ENCODE measurements at places on chromosomes 1 and 21. TPM values are rescaled to one million over a fixed set of nuclear protein-coding genes. Genes with fewer than 3 reads are reported as not detected.

DNA sequence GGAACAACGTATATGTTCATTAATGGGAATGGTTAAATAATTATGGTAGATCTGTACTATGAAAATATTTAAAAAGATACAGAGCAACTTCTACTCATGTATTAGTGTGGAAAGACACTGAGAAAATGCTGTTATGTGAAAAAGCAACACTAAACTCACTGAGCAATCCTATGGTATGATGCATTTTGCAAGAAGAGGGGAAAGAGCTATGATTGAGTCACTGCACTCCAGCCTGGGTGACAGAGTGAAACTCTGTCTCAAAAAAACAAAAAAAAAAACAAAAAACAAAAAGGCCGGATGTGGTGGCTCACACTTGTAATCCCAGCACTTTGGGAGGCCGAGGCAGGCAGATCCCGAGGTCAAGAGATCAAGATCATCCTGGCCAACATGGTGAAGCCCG lies 44.4 kb downstream of the ATP5PO start:
- DNase-seq, result no peak

DPT gene
- not detected for polyA plus RNA-seq

GRCh38 chr1:50603274-50604271 lies 180.3 kb upstream of the DMRTA2 start:
- peak; percentile 92 for DNase-seq

DNA sequence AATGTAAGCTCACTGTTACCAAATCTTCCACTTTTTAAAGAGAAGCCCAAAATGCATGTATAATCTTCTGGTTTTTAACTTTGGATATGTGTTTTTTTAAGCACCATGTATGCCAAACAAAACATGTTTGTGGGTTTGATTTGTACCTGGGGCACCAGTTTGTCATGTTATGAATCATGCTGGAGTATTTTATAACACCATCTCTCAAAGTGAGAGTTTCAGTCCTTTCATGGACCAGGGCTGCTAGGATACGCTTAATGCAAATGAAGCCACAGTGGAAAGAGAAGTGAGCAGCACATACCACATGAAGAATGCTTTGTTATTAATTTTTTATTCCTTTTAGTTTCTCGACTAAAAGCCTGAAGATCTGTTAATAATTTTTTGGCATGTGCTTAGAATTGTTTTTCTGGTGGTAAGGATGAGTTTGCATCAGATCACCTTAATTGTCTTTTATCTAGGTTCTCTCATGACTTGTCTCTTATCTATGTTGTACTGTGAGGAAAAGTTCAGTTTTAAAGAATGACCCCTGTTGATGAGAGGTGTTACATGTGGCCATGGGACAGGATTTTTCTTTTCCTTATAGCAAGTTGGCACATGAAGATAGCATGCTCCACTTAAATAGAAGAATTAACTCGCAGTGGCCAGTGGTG lies 2.0 kb upstream of the RABGAP1L start:
- no peak for DNase-seq

- no peak for DNase-seq
Measured at GRCh38 chr1:64220241-64220640, 16.8 kb downstream of the UBE2U start.

C1QA gene
- not detected for polyA plus RNA-seq

GRCh38 chr1:158799689-158800088 lies 18.7 kb upstream of the OR6N2 start:
- no peak for DNase-seq

AMY1C gene
- not detected for polyA plus RNA-seq

- DNase-seq, result no peak
Measured at GRCh38 chr1:159554696-159555095, 18.9 kb upstream of the OR10J5 start.

TIE1 gene
- polyA plus RNA-seq, result 629 TPM

DNA sequence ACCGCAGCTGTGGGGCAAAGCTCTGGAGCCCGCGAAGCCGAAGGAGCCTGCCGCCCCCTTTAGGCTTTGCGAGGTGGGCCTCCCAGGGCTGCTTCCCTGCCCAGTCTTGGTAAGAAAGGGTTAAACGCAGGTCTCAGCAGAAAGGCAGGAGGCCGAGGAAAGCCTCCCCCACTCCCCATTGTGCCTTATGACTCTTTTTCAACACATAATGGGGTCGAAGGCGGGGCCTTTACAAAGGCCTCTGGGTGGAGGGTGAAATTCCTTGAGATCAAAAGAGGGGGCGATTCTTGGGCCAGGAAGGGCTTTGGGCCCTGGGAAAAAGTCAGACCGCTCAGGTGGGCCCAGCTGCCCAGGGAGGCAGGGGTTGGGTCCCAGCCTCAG lies 880 bp downstream of the ALPL start:
- DNase-seq, result no peak

DNA sequence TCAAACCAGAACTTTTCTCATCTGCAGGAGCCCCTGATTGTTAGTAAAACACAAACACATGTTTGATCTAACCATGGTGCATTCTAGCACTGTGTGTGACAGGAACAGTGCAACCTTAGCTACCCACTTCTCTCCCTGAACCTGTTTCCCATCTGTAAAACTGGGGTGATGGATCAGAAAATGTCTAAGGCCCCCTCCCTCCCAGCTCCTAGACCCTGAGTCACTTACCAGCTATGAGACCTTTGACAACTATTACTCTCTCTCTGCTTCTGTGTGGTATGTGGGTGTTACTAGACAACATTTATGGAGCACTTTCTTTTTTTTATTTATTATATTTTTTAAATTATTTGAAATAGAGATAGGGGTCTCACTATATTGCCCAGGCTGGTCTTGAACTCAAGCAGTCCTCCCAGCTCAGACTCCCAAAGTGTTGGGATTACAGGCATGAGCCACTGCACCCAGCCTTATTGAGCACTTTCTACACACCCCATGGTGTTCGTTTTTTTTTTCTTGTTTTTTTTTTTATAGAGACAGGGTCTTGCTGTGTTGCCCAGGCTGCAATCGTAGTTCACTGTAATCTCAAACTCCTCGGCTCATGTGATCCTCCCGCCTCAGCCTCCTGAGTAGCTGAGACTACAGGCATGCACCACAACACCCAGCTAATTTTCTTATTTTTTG lies 2.6 kb downstream of the INPP5B start:
- no peak for DNase-seq

DNA sequence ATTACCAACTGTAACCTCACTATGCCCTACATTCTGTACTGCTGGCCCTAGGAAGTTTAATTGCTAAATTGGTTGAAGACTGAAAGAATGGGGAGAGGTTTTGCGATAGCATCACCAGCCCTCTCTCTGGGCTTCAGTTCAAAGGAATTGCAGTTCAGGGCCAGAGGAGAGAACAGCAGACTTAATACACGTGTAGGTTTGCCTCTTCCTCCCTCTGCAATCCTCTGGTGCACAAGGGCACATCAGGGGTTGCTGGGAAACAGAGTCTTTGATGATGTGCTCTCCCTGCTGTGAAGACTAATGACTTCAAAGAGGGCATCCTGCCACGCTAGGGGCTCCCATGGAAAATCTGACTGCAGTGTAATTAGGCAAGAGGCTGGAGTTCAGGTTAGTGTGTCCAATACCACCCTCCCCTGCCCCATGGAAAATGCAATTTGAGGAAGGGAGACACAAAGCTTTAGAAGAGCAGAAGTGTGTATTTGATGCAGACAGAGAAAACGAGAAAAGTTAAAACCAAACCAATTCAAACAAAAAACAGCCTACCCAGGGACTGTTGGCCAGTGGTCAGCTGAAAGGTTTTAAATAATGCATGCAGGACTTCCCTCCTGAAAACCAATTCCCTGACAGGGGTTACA lies 167.9 kb downstream of the ASTN1 start:
- DNase-seq, result no peak

GRCh38 chr1:162373072-162373427 lies 3.6 kb downstream of the SPATA46 start:
- DNase-seq, result no peak

GRCh38 chr1:110203021-110203661 lies 7.0 kb upstream of the KCNC4 start:
- peak; percentile 72 for DNase-seq

- DNase-seq, result peak; percentile 28
Measured at GRCh38 chr1:168637350-168637991, 61.1 kb downstream of the XCL1 start.

SERPINC1 gene
- polyA plus RNA-seq, result 0.05 TPM

DNA sequence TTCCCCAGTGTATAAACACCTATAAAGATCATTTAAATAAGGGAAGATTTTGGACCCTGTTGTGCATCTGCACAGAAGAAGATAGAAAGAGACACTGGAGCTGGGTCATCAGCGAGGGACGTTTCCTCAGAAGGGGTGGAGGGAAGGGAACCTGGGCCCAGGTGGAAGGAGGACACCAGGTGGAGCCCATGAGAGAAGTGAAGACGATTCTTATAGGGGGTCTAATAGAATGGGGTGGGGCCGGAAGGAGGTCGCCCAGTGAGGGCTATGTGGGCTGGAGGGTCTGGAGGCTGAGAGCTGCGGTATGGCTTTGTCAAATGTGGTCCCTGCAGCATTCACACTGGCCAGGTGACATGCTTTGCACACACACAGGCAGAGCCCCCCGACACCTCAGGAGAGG lies 13.7 kb downstream of the KIRREL1 start:
- DNase-seq, result no peak

KRTAP13-2 gene
- not detected for polyA plus RNA-seq

- DNase-seq, result no peak
Measured at GRCh38 chr1:153428073-153428638, 11.8 kb downstream of the S100A7A start.

DNA sequence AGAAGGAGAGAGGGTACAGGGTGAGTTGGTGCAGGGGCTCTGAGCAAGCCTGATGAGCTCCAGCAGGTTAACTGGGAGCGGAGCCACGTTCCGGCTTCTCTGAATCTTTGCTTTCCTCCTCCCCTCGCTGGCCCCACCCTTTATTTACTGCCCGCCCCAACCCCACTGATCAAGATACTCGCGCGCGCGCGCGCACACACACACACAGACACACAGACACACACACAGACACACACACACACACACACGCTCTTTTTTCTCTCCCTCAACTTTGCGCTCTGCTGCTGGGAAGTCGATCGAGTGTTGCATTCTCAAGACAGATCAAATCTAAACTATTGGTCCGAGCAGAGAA lies at the start of gene GRIK1:
TSS of gene GRIK1 (minus strand) at position 73 of the 352 bp plus-strand sequence.
- no peak for DNase-seq

GRCh38 chr1:232999956-233000625 lies 49.7 kb downstream of the NTPCR start:
- no peak for DNase-seq

GNG4 gene
- 0.10 TPM for polyA plus RNA-seq

KRTAP15-1 gene
- not detected for polyA plus RNA-seq

HENMT1 gene
- 3.2 TPM for polyA plus RNA-seq

- DNase-seq, result no peak
Measured at GRCh38 chr1:117631359-117632160, 25.7 kb downstream of the TENT5C start.

- DNase-seq, result peak; percentile 17
Measured at GRCh38 chr1:230120921-230121381, 53.9 kb downstream of the GALNT2 start.

GRCh38 chr1:185017966-185018365 lies 27.4 kb upstream of the RNF2 start:
- no peak for DNase-seq

- no peak for DNase-seq
Measured at GRCh38 chr21:39613041-39613934, 548 bp downstream of the B3GALT5 start.

GRCh38 chr1:205073511-205073910 lies 10.7 kb downstream of the TMEM81 start:
- DNase-seq, result no peak

DNA sequence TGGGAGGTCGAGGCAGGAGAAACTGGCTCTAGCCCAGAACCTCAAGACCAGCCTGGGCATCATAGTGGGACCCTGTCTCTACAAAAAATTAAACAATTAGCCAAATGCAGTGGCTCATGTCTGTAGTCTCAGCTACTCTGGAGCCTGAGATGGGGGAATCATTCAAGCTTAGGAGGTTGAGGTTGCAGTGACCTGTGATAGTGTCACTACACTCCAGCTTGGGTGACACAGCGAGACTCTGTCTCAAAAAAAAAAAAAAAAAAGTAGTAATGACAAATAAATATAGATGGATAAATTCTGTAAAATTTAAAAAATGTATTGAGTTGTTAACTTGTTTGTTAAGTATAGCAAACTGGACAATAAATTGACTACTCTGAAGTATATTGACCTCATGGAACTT lies 5.9 kb upstream of the CDC14A start:
- no peak for DNase-seq

PDIK1L gene
- 1.2 TPM for polyA plus RNA-seq

- no peak for DNase-seq
Measured at GRCh38 chr1:229098903-229099578, 171.9 kb upstream of the RAB4A start.

PPFIA4 gene
- 0.17 TPM for polyA plus RNA-seq

CHRM3 gene
- not detected for polyA plus RNA-seq

GRCh38 chr1:165365341-165365740 lies 8.8 kb upstream of the LMX1A start:
- no peak for DNase-seq

DNA sequence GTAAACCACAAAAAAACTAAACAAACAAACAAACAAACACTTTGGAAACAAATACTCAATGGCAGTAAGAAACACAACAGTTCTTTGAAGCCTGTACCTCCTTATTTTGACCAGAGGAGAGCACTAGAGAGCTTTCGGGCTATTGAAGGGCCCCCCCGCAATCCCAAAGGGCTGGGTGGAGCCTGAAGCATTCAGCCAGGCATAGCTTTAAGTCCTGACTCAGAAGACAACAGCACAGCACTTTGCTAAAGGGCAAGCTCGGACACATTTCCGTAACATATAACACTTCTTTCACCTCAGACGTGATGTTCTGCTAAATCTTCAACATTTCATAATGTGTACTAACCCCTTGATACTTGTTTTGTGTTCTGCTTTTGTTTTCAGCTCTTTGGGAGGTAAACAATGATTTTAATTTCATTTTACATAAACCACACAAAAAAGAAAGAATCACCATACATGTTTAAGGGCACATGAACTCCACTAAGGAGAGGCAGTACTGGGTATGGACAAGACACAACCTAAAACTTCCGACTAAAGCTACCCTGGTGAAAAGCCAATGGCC lies 9.7 kb upstream of the SHCBP1L start:
- peak; percentile 91 for DNase-seq

GRCh38 chr1:2133039-2133878 lies 61.3 kb downstream of the FAAP20 start:
- DNase-seq, result peak; percentile 96

- no peak for DNase-seq
Measured at GRCh38 chr1:155121249-155121648, 6.4 kb upstream of the EFNA1 start.

CD1E gene
- not detected for polyA plus RNA-seq

All from endothelial cell of umbilical vein (primary cell).